ENCODE measurements at places on chromosomes 16 and 17.

DNA sequence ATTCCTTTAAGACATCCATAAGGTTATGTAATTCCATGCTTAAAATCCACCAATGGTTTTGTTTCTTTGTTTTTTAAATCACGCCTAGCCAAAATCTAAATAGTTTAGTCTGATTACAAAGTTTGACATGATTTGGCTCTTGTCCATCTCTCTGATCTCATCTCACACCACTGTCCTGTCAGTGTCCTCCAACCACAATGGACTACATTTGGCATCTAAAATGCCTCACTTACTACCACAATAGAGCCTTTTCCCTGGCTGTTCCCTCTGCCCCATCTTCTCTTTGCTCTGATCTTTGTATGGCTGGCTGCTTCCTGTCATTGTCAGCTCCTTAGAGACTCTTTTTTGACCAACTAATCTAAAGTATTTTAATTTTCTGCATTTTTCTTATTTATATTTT, 157.2 kb downstream of the MYO1D start:
- no peak for DNase-seq

- no peak for DNase-seq
Observed at GRCh38 chr17:75511610-75512575, 3.4 kb downstream of the CASKIN2 start.

DNA sequence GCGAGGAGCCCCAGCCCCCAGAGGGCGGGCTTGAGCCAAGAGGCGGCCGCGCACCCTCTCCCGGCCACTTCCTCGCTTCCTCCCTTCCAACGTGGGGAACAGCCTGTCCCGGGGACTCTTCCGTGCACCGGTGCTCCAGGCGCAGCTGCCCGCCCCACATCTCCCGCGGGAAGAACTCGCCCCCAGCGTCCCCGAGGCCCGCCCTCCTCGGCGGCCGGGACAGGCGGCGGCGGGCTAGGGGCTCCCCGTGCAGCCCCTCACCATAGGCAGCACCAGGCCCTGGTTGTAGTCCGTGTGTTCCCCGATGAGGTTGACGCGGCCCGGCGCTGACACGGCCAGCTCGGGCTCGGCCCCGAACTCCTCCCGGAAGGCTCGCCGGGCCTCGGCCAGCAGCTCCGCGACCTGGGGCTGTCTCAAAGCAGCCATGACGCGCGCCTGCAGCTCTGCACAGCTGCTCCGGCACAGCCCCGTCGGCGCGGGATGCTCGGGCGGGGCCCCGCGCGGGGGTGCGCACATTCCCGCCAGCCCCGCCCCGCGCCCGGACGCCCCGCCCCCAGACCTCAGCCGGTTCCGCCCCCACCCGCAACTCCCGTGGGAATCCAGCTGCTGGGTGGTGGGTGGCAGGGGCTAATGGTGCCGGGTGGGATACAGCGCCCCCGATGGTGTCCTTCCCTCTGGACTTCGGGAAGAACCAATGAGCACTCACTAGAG, at the start of gene GALK1:
TSS of gene GALK1 (minus strand) at position 482 of the 711 bp plus-strand sequence. CDS start at position 426, 56 bp downstream.
- DNase-seq = peak; percentile 14

- DNase-seq = no peak
Observed at GRCh38 chr17:13475574-13476223, 126.0 kb downstream of the HS3ST3A1 start.

DNA sequence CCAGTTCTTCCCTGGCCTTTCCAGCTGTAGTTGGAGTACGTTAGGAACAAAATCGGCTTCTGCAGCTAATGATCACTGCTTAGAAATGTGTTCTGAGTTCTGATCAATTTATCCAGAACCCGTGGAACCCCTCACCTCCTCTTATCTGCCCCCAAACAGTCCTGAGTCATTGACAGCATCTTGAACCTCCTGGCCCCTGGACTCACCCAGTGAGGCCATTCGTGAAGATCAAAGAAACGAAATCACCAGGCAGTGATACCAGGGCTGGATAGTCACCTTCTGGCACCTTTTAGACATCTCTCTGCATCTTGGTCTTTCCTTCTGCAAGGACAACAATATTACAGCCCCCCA, 17.0 kb upstream of the EXOC7 start:
- no peak for DNase-seq

- DNase-seq = no peak
Observed at GRCh38 chr16:20401066-20401465, 3.5 kb downstream of the PDILT start.

GRCh38 chr17:146546-146945, 9.2 kb downstream of the SCGB1C2 start:
- no peak for DNase-seq

DNA sequence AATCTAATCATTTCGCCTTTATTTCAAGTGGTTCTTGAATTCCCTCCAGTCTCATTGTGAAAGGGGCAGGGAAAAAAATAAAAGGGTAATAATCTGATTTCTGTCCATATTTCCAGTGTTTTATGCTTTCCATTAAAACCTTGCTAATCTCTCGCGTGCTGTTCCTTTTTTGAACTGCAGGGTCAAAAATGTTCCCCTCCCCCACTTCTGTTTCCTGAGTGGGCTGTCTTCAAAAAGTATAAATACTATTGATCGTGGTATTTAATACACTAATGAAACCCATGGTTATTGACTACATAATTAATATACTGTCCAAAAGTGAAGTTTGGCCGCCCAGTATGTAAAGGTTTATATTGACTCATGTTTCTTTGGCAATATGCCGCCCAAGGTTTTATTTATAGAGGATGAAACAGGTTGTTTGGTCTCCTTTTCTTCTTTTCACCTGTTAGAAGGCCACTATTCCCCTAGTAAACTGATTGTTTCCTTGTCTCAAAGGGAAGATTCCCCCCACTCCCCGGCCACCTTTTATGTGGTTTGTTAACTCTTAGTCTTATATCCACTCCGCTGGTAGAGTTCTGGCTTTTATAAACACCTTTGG, 69.7 kb downstream of the RPA1 start:
- no peak for DNase-seq

GRCh38 chr17:52537421-52537820, 378.9 kb upstream of the CA10 start:
- no peak for DNase-seq

- DNase-seq = no peak
Observed at GRCh38 chr16:86044241-86044671, 145.3 kb downstream of the IRF8 start.

- DNase-seq = no peak
Observed at GRCh38 chr17:39622380-39623006, 4.3 kb upstream of the PPP1R1B start.

Data from NCI-H748 treated with DMSO at 0.1 percent for 48 hours (cell line).